ENCODE measurements at places on chromosomes 1 and 21.
A peak's percentile ranks its signal among the peaks of the same experiment; 100 is the strongest.

DNA sequence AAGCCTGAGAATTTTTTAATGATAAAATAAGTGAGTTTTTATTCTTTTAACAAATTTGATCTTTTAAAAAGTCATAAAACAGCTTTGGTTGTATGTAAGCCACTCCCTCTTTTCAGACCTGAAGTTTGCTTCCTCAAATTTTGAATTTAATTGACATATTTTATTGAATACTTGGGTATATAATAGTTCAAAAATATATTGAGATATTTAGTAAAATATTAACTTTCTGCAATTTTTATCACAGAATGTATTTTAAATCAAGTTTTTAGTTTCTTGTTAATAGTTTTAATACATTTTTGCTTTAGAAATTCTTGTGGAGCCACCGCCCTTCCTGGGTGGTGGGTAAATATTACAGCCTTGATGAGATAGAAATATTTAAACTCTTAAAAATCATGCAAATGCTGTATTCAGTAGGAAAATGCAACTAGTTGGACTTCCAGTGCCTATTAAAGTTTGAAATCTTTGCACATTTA lies 867 bp downstream of the PTPRC start:
- no peak for DNase-seq

DNA sequence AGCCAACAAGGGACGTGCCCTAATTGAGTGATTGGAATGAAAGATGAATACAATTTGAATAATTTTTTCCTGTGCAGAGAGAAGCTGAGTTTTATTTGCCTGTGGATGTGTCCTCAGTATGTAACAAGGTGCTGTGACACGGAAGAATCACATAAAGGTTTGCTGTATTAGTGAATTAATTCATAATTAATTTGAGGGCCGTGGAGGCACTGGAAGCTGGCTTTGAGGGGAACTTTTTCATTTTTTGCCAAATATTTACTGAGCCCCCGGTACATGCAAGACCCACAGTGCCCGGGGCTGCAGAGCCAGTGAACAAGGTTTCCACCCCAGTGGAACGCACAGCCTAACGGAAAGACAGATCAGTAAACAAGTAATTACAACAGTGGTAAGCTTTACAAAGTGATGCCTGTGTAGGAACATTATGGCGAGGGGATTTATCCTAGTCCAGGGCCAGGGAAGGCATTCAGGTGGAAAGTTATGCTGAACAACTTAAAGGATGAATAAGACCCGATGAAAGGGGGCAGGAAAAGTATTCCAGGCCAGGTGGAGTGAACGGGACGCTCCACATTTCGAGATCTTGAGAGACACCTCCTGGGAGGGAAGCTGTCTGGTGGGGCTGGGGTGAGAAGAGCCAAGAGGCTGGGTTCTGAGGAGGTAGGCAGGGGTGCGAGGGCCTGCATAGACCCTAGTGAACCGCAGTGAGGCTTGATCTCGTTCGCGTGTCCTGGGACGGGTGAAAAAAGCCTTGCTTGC lies 773 bp upstream of the RCC2 start:
- DNase-seq, result no peak

DNA sequence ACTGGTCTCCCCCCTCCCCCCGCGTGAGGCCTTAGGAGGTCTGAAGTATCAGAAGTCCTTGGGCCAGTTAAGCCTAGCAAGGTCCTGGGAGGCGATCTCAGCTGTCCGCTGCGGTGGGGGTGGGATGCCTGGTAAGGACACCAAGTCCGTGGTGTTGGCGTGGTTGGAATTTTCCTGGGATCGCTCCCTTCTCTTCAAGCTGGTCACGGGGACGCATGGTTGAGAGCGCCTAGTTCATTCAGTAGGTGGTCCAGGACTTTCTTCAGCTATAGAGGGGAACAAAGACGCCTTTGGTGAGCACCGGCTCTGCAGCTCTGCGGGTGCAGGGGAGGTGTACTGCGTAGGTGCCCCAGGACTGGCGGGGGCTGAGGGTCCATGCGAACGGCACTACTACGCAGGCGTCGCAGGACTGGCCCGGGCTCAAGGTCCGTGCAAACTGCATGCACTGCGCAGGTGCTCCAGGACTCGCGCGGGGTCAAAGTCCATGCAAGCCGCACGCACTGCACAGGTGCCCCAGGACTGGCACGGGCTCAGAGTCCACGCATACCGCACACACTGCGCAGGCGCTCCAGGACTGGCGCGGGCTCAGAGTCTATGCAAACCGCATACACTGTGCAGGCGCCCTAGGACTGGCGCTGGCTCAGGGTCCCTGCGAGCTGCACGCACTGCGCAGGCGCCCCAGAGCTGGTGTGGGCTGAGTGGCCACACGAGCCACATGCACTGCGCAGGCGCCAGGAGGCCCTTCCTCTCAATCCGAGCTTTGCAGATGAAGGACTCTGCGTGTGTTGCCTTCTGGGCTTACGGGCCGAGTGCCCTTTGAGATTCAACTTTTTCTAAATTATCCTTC lies 36.6 kb upstream of the HMGN1 start:
- DNase-seq, result peak; percentile 88

DNA sequence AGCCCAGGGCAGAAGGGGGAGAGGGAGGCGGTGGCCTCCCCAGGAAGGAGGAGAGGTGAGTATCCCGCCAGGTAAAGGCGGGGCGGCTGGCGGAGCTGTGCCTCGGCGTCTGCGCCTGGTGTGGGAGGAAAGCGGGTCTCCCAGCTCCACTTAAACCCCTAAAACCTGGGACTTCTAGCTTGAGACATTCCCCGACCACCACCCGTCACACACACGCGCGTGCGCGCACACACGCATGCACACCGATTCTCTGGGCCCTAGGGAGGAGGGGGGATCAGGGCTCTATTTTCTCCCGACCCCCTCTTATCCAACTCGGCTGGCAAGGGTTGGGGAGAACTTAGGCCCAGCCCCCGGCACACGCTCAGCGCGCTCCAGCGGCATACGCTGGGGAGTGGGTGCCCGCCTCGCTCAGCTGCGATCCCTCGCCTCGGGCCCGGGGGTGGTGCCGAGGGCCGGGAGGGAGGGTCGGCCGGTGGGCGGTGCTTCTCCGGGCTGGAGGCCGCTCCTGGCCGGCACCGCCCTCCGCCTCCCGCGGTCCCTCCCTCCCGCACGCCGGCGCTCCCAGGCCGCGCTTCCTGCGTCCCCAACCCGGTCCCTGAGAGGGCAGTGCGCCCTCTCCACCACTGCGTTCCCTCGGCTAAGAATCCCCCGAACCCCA lies at the start of gene TMEM51:
TSS of gene TMEM51 (plus strand) at position 564 of the 658 bp plus-strand sequence. CDS start 61,341 bp downstream, outside the sequence.
- DNase-seq, result peak; percentile 93

- no peak for DNase-seq
These were observed 5.9 kb downstream of the SELENON start for GRCh38 chr1:25805863-25806225.

DNA sequence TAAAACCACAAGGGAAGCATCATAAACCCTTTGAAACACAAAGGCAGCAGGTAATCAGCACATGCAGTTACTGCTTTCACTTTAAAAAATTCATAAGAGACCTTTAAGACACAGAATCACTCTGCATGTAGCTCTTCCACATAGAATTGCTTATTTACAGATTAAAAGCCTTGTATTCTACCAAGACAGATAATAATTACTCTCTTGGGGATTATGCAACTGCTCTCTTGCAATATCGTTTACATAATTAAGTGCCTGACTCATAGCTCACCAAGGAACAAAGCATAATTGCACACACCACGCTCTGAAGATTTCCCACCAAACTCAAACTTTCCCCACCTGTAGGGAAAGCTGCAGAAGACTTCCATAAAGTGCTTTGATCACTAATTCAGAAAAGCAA lies 87.9 kb downstream of the VAV3 start:
- no peak for DNase-seq

DNA sequence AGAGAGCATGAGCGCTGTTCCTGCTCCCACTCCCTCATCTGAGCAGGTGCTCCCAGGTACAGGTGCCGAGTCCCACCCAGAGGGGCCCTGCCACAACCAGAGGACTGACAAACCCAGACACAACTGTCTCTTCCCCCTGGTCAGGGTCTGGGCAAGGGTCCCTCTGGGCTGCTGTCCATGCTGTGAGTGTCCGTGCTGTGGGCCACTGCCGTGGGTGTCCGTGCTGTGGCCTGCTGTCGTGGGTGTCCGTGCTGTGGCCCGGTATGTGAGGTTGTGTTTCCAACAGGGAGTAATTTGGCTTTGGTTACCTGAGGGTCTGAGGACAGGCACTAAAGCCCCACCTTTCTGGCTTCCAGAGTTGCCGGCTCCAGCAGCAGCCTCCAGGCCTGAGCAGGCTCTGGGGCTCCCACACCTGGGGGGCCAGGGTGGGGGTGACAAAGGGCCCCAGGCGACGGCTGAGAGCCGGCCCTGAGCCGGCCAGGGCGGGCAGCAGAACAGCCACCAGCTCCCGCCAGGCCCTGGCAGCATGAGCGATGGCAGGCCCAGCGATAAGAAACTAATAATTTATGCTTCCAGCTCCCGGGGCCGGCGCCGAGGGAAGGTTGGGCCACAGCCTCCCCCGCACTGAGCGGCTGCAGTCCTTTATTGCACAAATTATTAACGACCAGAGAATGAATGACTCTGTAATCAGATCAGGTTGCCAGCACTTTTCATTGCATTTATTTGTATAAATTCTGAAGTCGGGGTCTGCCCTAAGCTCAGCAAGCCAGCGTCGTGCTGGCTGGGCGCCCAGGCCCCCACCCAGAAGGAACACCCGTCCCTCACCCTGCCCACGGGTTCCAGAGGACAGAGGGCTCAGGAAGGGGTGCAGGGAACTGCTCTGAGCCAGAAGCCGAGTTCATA lies 7.3 kb upstream of the SAMD11 start:
- DNase-seq, result peak; percentile 83

DNA sequence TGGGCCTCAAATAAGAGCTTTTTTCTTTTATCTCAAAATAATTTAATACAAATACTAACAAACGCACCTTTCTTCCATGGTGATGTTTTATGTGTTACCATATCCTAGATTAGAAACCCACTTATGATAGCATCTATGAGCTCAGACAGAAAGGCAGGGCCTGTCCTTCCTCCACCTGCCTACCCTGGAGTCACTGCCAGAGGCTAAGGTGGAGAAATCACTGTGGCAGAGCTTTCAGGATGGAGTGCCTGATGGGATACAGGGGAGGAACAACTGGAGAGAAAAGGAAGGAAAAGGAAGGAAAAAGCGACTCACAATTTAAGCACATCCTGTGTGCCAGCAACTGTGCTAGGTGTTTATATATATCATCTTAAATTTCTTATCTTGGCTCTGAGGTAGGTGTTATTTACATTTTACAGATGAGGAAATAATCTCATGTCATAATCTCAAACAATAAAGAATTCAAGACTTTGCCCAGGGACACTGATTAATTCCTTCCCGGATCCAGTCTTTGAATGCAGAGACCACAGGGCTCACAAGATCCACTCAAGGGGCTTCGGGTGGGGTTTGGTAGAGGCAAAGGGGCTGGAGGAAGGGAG lies 45.4 kb downstream of the RCAN1 start:
- DNase-seq, result no peak

DNA sequence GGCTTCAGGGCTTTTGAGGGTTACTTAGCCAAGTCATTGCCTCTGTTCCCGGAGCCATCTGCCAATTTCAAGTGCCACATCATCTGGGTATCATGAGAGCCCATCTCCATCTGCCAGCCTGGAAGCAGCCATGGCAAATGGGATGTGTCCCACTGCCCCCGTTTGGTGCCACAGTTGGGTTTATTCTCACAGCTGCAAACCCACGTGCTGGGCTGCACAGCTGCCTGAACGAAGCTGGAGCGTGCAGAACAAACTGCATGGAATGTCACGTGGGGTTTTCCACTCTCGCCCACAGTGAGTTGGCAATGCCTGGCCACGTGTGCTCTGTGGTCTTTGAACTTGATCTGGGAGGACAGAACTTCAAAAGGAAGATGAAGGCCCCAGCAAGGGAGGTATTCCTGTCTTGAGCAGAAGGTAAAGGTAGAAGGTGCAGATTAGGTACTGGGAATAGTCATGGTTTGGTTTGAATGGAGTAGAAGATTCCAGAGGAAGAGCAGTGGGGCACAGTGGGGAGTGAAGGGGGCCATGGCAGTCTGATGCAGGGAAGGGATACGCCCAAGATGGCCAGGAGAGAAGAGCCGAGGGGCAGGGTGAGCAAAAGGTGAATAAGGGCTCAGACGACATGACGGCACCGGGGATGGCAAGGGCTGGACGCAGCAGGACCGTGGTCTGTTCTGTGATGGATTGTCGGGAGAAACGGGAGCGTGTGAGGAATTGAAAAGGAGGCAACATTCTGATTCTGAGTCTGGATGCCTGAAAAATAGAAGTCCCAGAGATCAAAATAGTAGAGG lies 222.0 kb downstream of the KAZN start:
- DNase-seq, result no peak

DNA sequence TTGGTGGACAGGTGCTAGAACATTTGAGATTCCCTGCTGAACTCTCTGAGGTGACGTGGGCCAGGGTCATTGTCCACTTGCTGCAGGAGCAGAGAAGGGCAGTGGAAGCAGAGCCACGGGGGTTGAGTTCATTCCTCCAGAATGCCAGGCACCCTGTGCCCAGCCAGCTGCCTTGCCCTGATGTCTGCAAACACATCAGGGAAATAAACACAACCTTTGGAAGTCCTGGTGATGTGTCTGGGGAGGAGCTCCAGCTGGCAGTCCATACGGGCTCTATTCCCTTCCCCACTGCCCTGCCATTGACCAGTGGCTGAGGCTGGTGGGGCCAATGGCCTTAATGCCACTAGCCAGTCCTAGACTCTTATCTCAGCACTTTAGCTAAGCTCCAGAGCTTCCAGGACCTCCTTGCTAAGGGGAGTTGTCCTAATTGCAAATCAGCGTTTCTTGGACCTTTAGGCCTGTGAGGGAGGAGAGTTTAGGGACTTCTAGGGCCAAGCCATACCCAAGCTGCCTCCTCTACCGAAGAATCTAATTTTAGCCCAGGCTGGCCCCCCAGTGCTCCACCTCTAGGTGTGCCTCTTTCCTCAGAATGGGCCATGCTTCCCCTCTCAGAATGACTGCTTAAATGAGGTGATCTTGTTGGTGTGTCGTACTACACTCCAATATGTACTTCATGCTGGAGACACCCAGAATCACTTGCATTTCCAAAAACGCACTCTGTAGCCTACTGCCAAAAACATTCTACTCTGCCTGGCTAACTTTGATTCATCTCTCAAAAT lies 25.9 kb upstream of the MFSD2A start:
- DNase-seq, result no peak

DNA sequence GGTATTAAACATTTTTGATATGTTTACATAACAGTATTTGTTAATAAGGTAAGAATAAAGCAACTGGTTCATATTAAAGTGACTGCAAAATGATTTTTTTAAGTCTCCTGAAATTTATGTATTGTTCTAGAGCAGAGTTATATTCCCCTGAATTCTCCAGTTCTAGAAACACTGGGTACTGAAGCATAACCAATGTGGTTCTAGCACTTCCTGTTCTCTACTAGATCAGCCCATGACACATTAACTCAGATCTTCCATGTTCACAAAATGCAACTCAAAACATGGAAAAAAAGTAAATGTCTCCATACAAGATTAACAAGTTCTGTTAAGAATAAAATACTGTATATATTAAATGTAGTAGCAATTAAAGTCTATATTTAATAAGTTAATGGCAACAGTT lies 3.9 kb downstream of the NEGR1 start:
- no peak for DNase-seq

- DNase-seq, result no peak
These were observed 166.5 kb upstream of the COA6 start for GRCh38 chr1:234206651-234207284.

DNA sequence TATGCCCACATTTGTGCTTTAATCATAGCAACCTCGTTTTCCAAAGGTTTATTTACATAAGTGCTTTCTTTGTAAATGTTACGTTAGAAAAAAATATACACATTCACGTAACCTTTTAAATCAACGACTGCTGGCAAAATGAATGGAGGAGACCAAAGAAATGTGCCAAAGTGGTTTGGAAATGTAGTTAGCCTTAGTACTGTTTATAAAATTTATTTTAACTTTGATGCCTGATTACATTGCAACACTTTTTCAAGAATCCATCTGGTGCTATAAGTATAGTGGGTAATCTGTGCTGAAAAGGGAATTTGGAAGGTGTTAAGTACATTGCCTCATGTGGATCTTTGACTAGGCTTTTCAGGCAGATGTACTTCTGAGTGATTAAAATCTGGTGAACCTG lies 108.9 kb downstream of the IFI44 start:
- DNase-seq, result no peak
